ENCODE measurements at places on chromosomes 4 and X.
A peak's percentile ranks its signal among the peaks of the same experiment; 100 is the strongest.

GRCh38 chr4:3871881-3872833 is 106.0 kb downstream of the ADRA2C start:
- DNase-seq = no peak

DNA sequence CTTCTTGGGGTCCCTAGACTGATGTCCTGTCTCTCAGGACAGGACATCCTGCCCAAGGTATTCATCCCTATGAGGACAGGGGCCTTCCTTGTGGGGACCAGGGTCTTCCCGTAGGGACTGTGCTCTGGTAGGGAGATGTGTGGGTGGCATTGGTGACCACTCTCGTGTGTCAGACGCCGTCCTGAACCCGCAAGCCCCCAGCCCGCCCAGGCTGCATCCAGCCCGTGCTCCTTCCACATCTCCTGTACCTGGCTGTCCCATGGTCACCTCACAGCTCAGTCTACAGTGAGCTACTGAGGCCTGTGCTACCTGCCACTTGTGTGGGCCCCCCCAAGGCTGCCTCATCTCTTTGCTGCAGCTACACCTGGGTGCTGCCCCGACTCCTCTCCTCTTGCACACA is 24.0 kb downstream of the WFS1 start:
- DNase-seq = no peak

- DNase-seq = no peak
These were observed 192.6 kb downstream of the PDGFC start for GRCh38 chr4:156779042-156779441.

- DNase-seq = peak; percentile 77
These were observed 78.0 kb upstream of the BCOR start for GRCh38 chrX:40175511-40176350.

Measured in GM20000 (cell line).